GM23248 (cell line): ENCODE measurements at places on chromosomes 1 and 21. TPM values are rescaled to one million over a fixed set of nuclear protein-coding genes. Genes with fewer than 3 reads are reported as not detected.

- no peaks in the 10 kb centered on the region for H3K27me3 ChIP-seq
- no peaks in the 10 kb centered on the region for H3K36me3 ChIP-seq
- H3K27ac ChIP-seq: no peak overlapping the region
- peaks cover 30% of the 10 kb centered on the region for H3K4me1 ChIP-seq
- no peak overlapping the region for H3K4me3 ChIP-seq
- DNase-seq: no peak
These were observed 65.8 kb downstream of the LMO4 start for GRCh38 chr1:87394513-87394912.

DNA sequence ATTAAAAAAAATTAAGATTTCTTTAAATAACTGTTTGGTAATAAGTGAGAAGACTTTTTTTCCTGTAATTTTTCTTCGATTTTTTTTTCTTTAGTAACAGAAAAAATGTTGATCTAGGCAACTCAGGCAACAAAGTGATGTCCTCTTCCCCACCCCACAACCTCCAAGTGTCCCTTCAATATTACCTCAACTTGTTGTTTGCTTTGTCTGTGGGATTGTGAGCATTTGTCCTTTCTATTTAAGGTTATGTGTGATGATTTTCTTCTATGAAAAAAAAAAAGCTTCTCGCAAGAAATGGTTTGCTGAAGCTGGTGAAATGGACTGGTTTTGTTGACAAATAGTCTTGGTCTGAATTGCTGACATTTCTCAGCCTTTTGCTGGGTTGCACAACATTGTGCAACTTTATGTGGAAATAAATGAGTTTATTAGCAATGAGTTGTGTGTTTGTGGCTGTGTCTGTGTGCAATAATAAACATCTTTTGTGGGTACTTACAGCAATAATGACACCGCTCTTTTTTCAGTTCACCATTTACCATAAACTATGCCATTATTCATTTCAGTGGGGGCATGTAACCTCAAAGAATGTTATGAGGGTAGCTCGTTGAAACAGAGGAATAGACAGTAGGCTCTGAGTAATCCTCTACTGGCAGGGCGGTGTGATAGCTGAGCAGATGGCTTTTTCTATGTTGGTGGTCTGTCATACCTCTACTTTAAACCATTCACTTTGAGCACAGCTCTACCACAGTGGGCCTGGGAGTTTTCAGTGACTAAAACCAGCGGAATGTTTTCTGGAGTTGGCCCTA, 218.4 kb downstream of the HLX start:
- no peaks in the 10 kb centered on the region for H3K27me3 ChIP-seq
- no peak overlapping the region for H3K4me3 ChIP-seq
- H3K27ac ChIP-seq: peak overlapping the region; percentile 87
- H3K4me1 ChIP-seq: peaks cover 66% of the 10 kb centered on the region

DNA sequence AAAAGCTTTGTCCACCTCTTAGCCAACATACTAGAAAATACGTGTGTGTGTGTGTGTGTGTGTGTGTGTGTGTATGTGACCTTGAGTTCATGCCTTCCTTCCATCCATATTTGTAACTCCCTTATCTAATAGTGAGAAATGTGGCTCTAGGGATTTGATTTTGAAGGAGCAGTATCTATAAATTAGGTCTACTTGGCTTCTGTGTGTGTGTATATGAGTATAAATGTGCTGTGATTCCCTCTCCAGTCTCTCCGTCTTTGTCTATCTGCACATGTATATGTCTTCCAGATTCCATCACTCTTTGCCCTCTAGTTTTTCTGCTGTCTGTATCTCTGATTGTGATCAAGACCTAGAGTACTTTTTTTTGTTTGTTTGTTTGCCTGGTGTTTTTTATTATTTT, 11.9 kb upstream of the NBL1 start:
- no peak overlapping the region for H3K4me3 ChIP-seq
- H3K27ac ChIP-seq: no peak overlapping the region
- no peak for DNase-seq
- peaks cover 14% of the 10 kb centered on the region for H3K36me3 ChIP-seq
- no peaks in the 10 kb centered on the region for H3K27me3 ChIP-seq

Gene CASQ1
- 0.11 and 0.51 TPM in 2 replicates for total RNA-seq
